ENCODE measurements at places on chromosomes 16 and 17.
A peak's percentile ranks its signal among the peaks of the same experiment; 100 is the strongest.

DNA sequence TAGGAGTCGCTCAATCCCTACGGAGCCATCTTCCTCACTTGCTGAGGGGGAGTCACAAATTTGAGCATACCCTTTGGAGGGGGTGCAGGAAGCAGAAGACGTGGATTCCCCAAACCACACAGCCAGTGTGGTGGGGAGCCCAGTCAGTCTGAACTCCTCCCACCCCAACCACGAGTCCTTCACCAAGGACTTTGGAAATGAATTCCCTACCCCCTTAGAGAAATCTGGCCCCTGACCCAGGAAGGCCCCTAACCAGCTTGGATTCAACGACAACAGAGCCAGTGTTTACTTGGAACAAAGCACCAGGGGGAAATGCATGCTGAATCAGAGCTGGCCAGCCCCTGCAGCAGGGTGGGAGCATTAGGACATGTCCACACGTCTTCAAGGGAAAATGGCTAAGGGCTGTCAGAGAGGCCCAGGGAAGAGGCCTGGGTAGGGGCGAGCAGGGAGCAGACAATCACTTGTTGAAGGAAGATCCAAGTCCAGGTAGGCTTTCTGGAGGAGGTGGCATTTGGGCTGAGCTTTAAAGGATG lies 5.5 kb upstream of the TMEM92 start:
- DNase-seq = no peak

DNA sequence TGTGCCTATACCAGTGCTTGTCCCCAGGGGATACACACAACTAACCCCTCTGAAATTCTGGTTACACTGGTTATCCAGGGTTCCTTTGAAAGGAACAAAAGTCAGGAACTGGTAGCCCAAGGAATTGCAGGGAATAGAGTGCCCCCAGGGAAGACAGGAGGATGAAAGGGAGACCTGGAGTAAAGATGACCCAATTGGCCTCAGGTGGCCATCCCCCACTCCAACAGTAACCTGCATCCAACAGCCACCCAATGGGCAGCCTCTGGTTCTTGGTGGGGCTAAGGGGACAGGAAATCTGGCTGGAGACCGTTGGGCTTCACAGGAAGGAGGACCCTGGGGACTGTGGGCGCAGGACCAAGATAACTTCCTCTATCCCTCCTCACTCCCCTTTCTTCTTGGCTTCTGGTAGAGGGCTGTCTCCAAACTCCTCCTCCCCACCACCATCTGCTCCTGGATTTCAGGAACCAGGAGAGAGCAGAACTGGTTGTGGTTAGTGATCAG lies 826 bp upstream of the MPO start:
- no peak for DNase-seq

DNA sequence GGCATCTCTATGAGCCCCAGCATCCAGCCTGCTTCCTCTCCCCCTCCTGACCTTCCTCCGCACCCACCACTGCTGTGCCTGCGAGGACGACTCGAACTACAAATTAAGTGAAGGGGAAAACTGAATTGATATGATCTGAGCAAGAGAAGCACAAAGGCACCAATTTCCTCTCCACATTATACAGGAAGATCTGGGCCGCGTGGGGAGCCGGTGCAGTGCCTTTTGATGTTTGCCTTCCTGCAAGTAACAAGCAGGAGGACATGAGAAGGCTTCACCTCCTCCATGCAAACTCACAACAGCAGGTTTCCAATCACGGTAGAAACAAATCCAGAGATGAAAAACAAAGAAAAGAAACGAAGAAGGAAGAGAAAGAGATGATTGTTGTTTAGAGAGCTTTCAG lies 57.8 kb upstream of the MMP2 start:
- DNase-seq = no peak

GRCh38 chr16:424033-424622 lies 1.3 kb upstream of the RAB11FIP3 start:
- no peak for DNase-seq

DNA sequence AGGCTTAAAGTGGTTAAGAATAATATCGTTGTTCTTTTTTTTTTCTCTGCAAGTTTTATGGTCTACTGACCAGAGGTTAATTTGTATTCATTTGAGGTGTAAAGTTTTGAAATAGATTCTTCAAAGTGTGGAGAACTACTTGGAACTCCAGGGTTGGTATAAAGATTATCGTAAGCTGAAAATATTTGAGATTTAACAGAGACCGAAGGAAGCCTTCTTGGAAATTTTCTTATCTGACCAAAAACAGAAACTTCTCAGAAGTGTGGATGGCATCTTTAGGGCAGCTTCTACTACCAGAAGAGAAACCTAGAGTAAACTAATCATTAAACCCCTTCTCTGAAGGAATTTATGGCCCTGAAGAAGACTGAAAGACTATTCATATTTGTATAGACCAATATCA lies 206.8 kb upstream of the MON1B start:
- DNase-seq = no peak

GRCh38 chr16:30005341-30006094 lies 5.3 kb downstream of the DOC2A start:
- peak; percentile 23 for DNase-seq

DNA sequence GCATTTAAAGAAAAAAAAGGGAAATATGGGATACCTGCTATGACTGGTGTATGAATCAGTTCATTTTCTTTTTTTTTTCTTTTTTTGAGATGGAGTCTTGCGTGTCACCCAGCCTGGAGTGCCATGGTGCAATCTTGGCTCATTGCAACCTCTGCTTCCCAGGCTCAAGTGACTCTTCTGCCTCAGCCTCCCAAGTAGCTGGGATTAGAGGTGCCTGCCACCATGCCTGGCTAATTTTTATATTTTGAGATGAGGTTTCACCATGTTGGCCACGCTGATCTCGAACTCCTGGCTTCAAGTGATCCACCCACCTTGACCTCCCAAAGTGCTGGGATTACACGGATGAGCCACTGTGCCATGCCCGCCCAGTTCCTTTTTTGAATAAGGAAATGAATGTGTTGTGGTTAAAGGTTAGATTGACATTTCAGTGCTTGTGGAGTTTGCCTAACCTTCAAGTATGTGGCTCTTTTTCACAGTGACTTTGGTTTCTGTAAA lies 7.7 kb downstream of the HAPSTR1 start:
- DNase-seq = no peak

DNA sequence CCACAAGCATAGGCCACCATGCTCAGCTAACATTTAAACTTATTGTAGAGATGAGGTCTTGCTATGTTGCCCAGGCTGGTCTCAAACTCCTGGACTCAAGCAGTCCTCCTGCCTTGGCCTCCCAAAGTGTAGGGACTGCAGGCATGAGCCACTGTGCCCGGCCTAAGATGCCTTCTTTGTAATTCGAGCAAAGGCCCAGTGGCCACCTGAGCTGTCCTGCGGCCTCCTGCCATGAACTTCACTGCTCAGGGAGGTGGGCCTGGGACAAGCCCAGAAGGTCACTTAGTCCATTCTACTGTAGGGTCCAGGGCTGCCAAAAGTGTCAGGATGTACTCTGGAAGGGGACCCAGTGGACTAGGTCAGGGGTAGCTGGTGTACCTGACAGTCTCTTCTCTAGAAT lies 30.5 kb downstream of the DHX38 start:
- DNase-seq = no peak

DNA sequence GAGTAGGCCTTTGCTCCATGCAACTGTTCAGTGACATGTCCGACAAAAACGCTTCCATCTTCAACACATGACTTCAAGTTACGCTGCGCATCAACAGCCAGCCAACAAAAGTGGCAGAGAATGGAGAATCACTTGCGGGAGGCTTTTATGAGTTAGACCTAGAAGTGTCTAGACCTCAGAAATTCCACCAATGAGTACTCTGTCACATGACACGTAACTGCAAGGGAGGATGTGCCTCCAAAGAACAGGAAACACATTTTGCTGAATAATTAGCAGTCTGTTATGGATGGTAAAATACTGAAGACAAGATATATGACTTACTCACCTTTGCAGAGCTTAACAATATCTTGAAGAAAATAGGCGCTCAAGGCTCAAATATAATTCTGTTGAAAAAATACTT lies 62.1 kb downstream of the MYO1D start:
- no peak for DNase-seq

DNA sequence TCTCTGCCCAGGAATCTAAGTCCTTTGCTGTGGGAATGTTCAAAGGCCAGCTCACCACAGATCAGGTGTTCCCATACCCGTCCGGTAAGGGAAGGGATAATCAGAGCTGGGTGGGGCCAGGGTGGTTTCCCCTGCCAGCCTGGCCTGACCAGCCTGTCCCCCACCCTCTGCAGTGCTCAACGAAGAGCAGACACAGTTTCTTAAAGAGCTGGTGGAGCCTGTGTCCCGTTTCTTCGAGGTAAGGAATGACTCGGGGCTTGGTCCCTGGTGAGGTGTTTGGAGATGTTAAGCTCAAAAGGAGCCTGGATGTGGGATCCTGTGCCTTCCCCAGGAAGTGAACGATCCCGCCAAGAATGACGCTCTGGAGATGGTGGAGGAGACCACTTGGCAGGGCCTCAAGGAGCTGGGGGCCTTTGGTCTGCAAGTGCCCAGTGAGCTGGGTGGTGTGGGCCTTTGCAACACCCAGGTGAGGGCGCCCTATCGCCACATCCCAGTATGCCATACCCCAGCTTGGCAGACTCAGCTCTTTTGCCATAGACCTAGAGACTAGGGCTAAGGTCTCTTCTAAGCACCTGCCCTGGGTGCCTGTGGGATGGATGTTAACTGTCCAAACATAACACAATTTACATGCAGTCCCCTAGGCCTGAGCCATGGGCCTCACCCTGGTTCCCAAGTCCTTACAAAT lies 997 bp downstream of the ACADVL start:
- DNase-seq = peak; percentile 86

All from hematopoietic multipotent progenitor cell treated with erythropoietin and hydrocortisone succinate and interleukin-3 and kit ligand, for 17 days (in vitro differentiated cells).